ENCODE measurements at places on chromosomes 4 and X. TPM values are rescaled to one million over a fixed set of nuclear protein-coding genes. Genes with fewer than 3 reads are reported as not detected.

The SPCS3 gene
- total RNA-seq: 61.8 TPM

The UCP1 gene
- total RNA-seq: not detected

The RAB41 gene
- total RNA-seq: not detected

The DRP2 gene
- 0.09 TPM for total RNA-seq

The HSFX4 gene
- total RNA-seq: not detected

The ARHGAP10 gene
- total RNA-seq: 26.5 TPM

The IL2 gene
- total RNA-seq: not detected

The FAM9B gene
- not detected for total RNA-seq

The CPLX1 gene
- 0.57 TPM for total RNA-seq

The ZNF141 gene
- 7.2 TPM for total RNA-seq

The TBC1D9 gene
- total RNA-seq: 21.0 TPM

The CCDC160 gene
- 1.3 TPM for total RNA-seq

The CLIC2 gene
- 3.2 TPM for total RNA-seq

The RHOXF2 gene
- not detected for total RNA-seq

The HSFX3 gene
- not detected for total RNA-seq

DNA sequence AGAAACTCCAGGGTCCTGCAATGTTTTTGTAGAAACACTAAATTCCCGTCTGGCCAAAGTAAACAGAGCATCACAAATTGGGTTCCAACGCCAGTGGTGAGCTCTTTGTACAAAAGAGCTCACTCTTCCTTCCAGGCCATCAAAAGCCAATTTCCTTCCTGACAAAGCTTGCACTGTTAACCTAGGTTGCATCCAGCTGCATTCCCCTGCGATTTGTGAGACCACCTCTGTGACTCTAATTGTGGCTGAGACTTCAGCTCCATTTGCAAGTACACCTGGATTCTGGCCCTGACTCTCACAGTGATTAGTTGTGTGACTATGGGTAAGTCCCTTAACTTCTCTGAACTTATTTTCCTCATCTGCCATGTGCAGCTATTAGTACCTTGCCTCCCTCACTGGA lies 212.5 kb upstream of the CXorf66 start:
- no peak for DNase-seq

DNA sequence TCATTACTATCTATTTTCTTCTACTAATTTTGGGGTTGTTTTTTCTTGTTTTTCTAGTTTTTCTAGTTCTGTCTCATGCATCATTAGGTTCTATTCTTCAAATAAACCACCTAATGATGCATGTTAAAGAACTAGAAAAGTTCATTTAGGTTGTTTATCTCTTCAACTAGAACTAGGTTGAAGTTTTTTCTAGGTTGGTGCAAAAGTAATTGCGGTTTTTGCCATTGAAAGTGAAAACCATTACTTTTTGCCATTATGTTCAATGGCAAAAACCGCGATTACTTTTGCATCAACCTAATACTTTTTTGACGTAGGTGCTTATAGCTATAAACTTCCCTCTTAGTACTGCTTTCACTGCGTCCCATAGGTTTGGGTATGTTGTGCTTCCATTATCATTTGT lies 64.4 kb upstream of the SLC7A3 start:
- DNase-seq: no peak

DNA sequence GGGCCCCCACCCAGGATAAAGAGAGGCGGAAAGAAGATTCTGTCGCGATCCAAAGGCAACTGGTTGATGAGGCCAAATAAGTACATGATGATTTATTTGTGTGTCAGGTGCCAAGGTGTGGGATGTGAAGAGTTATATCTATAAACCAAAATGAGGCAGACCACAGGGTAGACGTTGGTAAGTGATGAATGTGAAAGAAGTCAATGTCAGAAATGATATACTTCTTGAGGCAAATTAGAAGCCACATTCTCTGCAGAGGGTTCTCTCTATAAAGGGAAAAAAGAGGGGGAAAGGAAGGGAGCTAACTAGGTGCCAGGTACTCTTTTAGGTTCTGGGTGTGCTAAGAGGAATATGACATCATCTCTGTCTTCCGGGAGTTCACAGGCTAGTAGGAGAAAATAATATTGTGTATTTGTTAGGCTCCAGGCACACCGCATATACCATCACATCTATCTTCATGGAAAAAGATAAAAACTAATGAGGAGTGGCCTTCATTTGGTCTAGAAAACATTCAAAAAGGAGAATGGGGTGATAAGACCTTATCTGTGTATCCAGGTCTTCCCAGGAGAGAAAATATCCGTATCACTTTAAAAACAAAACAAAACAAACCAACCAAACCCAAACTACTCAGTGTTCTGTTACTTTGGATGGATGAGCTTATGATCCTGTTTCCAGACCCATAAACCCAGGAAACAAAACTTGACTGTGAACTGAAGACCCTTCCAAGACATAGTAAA lies 4.8 kb upstream of the SH2D1A start:
- DNase-seq: no peak

GRCh38 chr4:30172416-30172815 lies 547.8 kb upstream of the PCDH7 start:
- DNase-seq: no peak

GRCh38 chrX:9626379-9626778 lies 139.3 kb downstream of the GPR143 start:
- no peak for DNase-seq

DNA sequence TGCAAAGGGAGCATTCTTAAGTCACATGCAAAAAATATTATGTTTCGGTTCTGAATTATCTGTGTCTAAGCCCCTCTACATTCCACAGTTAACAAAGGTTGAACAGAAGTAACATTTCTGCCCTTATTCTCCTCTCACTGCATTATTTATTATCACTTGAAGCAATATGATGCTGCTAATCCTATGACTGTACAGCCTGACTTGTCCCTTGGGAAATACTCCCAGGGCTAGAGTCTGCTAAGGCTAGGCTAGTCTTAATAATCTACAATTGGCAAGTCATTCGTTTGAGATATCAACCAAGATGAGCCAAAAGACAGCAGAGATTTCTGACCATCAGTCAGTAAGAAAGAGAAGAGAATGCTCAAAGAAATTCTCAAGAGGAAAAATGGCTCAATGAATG lies 226.9 kb upstream of the HCCS start:
- no peak for DNase-seq

- no peak for DNase-seq
These were observed 23.8 kb downstream of the COL25A1 start for GRCh38 chr4:109278594-109279031.

DNA sequence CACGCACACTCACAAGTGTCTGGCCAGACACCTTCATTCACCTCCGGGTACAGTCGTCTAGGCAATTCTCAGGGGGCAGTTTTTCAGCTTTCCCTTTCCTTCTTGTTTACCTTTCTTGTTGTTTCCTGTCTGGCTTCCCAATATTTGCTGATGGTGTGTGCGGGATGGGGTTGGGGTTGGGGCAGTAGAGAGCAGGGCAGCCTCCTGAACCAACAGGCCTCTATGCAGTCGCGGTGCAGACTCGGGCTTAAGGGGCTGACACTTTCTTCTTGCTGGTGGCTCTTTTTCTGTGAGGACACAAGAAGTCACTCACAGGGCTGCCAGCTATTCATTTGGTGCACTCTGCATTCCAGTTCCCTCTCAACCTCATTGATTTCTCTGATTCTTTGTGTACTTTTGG lies 56.4 kb downstream of the NBDY start:
- DNase-seq: no peak

- DNase-seq: no peak
These were observed 156.4 kb downstream of the AMELX start for GRCh38 chrX:11449613-11450012.

- no peak for DNase-seq
These were observed 7.8 kb upstream of the CTAG2 start for GRCh38 chrX:154661170-154661569.

DNA sequence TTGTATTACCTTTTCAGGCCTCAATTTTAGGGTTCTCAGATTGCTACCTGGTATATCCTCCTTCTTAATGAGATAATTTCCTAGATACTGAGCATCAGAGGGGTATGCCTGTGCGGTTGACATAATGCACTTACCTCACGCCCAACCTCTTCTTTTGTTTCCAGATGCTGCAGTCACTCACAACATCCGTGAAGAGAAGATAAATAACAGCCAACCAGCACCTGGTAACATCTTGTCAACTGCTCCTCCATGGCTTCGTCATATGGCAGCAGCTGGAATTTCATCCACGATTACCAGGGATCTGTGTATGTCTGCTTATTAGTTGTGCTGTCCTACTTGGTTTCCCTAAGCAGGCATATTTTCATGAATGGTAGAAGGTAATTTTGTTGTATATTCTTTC lies 16.7 kb downstream of the SAGE1 start:
- DNase-seq: no peak

- DNase-seq: no peak
These were observed 2.0 kb downstream of the NDST3 start for GRCh38 chr4:118036336-118036735.

DNA sequence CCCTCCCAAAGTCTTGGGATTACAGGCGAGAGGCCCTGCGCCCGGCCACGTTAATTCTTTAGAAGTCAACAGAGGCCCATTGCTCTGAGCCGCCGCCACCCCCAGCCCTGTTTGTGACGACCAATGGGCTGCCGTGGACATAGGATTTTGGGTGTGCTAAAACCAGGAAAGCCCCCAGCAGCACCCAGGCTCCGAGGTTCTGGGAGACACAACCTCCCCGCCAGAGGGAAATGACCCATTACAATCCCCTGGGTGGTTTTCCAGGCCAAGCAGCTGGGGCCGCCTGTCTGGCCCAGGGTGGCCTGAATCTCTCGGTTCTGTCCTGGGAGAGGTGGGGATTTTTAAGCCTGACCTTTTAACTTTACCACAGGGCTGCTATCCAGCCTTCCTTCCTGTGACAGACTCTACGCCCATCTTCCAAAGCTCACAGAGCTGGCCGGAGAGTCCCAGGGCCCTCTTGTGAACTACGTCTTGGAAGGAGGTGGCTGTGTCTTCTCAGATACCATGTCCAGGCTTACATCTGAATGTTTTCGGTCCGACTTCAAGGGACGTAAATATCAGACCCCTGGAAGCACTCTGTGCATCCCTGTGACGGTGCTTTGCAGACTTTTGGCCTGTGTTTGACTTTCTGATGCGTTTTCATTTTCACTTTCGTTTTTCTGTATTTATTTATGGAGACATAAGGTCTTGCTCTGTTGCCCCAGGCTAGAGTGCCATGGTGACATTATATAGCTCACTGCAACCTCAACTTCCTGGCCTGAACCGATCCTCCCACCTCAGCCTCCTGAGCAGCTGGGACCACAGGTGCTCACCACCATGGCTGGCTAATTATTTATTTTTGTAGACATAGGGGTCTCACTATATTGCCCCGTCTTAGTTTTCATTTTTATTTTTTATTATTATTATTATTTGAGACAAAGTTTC lies 36.0 kb downstream of the P2RY8 start:
- no peak for DNase-seq

- no peak for DNase-seq
These were observed 134.6 kb upstream of the NPY2R start for GRCh38 chr4:155073852-155074251.

GRCh38 chrX:97155816-97156215 lies 272.1 kb downstream of the RPA4 start:
- DNase-seq: no peak

DNA sequence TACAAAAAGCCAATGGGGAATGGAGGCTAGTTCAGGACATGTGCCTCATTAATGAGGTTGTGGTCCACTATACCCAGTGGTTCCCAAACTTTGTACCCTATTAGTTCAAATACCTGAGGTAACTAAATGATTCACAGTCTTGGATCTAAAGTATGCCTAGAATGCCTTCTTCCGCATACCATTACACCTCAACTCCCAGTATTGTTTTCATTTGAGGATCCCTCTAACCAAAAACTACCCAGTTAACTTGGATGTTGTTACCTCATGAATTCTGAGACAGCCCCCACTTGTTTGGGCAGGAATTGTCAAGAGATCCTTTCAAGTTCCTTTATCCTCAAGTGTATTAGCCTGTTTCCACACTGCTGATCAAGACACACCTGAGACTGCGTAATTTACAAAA lies 439.2 kb downstream of the PCDH10 start:
- DNase-seq: no peak

DNA sequence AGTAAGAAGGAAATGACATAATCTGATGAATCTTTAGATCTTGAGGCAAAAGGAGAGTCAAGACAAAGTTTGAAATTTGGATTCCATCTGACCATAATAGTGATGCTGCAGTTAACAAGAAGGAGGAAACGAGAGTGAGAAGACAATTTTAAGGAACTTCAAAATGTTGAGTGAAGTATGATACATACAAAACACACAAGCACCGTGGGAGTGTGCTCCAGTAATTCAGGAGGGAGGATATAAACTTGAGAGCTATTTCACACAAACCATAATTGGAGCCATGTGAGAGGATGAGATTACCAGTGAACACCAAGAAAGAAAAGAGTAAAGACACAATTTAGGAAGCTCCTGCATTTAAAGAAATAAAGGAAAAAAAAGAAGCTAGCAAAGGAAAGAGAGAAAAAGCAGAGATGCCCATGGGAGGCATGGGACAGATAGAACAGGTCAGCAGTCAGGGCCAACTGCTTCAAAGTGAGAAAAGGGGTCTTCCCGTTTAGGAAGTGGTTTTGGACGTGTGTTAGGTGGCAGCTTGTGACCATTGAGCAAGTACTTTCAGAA lies 150.7 kb upstream of the SLC7A11 start:
- no peak for DNase-seq

DNA sequence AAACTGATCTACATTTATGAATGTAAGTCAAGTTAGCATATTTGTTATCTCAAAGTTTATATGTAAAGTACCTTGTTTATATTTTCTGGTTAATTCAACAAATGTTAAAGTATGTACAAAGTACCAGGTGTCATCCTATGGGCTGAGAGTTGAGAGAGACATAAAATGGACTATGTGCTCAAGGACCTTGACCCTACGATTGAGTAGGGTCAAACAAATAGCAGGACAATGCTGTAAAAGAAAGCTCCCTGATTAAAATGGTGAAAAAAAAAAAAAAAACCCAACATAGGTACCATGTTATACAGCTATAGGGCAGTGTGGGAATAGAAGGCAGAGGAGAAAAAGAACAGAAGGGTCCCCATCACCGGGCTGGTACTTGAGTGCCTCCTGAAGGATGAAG lies 123.4 kb downstream of the CDS1 start:
- no peak for DNase-seq

- no peak for DNase-seq
These were observed 22.9 kb downstream of the SHROOM3 start for GRCh38 chr4:76457885-76458284.

DNA sequence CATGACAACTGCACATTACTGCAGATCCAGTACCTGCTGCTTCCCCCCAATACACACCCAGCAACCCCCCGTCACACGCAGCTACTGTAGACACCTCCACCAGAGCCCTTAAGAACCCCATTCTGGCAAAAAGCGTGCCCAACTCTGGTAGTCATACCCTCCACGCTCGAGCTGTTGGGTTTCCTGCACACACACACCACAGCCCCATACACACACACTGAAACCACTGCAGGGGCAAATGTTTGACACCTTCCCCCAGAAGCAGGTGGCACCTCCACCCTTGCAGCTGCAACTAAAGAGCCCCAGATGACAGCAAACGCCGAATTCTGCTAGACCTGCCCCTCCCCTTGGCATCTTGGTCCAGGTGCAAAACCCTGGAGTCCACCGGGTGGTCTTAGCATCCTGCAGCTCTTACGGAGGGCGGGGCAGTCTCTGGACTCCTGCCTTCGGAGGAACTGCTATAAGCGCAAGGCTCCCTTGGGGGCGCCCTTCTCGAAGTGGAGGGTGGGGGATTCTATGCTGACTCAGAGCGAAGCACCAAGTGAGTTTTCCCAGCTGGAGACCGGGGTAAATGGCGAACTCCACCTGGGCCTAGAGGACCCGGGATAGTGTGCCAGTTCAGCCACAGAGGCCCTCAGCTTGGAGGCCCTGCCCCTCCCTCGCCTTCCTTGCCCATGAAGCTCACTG lies 1.5 kb downstream of the FRMPD3 start:
- DNase-seq: no peak

- DNase-seq: no peak
These were observed 259.1 kb downstream of the CAMK2D start for GRCh38 chr4:113502476-113502875.

- no peak for DNase-seq
These were observed 162.2 kb downstream of the BCOR start for GRCh38 chrX:39935411-39936064.
